Activated CD4-positive, alpha-beta T cell treated with anti-CD3 and anti-CD28 coated beads for 24 hours (primary cell): ENCODE measurements at places on chromosomes 3 and 15.

DNA sequence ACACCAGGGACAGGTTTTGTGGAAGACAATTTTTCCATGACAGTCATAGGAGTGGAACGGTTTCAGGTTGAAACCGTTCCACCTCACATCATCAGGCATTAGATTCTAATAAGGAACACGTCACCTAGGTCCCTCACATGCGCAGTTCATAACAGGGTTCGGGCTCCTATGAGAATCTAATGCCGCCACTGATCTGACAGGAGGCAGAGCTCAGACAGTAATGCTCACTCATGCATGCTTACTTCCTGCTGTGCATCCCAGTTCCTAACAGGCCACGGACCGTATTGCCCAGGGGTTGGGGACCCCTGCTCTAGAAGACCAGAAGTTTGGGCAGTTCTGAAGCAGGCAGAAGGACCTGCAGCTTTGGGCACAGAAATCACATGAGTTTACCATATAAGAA, 61.5 kb downstream of the MYO1E start:
- no peak for DNase-seq

DNA sequence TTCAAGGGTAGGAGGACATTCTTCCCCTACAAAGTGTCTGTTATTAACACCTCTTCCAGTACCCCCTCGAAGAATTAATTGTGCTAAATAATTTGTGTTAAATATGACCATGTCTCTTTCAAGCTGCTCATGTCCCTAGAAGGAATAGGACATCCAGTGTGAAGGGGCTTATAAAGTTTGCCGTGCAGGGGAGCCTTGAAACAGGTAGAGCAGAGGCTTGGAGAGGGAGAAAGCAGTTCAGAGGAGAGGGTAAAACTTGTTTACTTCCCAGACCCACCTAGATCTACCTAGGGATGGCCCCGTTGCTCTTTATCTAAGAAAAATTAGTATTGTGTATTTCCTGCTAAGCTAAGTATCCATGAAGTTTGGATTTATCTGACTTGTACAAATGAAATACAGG, 114.8 kb downstream of the CACNA2D3 start:
- DNase-seq = no peak

DNA sequence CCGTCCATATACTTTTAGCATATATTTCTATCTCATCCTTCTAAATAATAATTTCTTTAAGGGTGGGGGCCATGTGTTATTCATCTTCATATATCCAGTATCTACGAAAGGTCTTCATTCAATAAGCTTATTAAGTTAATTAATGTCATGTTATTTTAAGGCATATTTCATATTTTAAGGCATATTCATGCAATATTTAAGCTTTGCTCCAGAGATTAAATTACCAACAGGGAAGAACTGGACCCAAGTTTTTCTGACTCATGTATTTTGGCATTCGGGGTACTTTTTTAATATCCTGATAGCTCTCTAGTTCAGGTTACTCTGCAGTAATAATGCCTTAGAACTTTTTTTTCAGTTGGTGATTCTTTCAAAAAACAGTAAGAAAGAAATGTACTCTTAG, 27.4 kb downstream of the PHC3 start:
- DNase-seq = no peak

- no peak for DNase-seq
These were observed 104.3 kb upstream of the ABHD17C start for GRCh38 chr15:80590761-80591355.

- no peak for DNase-seq
These were observed 6.3 kb upstream of the EOMES start for GRCh38 chr3:27728195-27729087.

GRCh38 chr15:67501177-67501835, 19.6 kb upstream of the C15orf61 start:
- no peak for DNase-seq
